ENCODE measurements at places on chromosomes 6 and 20.

- DNase-seq: no peak
Observed at GRCh38 chr6:108896111-108896661, 48.0 kb downstream of the ARMC2 start.

DNA sequence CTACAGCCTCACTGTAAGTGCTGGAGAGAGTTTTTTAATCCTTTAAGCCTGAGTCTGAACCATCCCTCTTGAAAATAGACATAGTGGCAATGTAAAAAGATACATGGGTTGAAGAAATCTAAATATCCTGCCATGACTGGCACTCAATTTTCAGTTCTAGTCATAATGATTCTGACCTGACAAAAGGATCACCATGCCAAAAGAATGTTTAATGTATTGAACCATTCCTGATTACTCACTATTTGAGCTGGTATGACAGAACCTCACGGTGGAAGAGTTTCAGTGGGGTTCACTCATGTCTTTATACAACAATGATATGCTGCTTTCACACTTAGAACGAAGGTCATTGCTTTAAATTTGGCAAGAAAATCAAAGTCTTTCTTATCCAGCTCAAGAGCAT lies 93.4 kb downstream of the HIVEP2 start:
- no peak for DNase-seq

DNA sequence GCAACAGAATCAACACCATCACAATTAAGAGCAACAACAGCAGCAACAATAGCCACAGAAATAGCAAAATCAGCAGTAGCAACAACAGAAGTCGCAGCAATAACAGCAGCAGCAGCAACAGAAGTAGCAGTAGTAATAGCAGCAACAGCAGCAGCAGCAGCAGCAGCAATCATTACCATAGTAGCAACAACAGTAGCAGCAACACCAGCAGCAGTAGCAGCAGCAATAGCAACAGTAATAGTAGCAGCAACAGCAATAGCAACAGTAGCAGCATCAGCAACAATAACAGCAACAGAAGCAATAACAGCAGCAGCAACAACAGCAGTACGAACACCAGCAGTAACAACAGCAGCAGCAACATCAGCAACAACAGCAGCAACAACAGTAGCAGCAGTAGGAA lies 39.8 kb downstream of the SLC22A2 start:
- no peak for DNase-seq

DNA sequence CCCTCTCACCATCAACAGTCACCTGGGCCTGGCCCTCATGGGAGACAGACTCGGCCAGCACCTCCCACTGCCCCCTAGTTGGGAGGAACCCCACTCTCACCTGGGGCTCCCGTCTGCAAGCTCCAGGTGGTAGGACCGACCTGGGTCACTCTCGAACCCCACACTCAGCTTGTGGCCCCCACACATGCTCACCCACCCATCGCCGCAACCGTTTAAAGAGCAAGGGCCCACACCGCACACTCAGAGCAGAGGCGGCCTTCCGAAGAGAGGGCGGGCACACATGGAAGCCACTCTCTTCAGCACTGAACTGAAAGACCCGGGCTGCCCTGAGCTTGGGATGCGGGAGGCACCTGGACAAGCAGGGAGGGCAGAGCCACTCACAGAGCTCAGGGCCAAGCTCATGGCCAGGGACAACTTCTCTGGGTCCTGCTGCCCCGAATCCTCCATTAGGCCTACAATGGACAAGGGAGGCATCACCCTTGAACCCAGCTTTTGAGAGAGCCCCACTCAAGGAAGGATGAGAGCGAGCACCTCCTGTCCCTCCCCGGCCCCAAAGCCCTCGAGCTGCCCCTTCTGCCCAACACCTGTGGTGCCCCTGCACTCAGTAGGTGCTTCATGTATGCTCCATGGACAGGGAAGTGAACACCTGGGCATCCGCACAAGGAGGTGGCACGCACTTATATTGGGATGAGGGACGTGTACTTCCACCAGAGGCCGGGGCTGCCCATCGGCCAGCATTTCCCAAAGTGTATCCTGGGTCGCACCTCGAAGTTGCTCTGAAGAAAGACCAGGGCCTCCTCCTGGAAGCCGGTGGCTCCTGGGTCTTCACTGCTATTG lies 50.4 kb downstream of the YTHDF1 start:
- DNase-seq: no peak

- DNase-seq: no peak
Observed at GRCh38 chr6:43492673-43493072, 15.3 kb downstream of the TJAP1 start.
